ENCODE measurements at places on chromosomes 13 and 19. TPM values are rescaled to one million over a fixed set of nuclear protein-coding genes. Genes with fewer than 3 reads are reported as not detected.

Gene PRR12
- 15.0 TPM for total RNA-seq

Gene PLEKHG2
- 61.2 TPM for total RNA-seq

Gene PBX4
- total RNA-seq: 2.5 TPM

Gene PVR
- 204 TPM for total RNA-seq

Gene AMER2
- total RNA-seq: not detected

Gene RNF113B
- total RNA-seq: not detected

Gene ANGPTL8
- not detected for total RNA-seq

Gene VSIG10L
- 35.1 TPM for total RNA-seq

Gene ZNF787
- total RNA-seq: 186 TPM

- no peak for DNase-seq
Measured at GRCh38 chr13:70795484-70795883, 687.2 kb upstream of the KLHL1 start.

GRCh38 chr19:23095418-23095817, 21.4 kb upstream of the ZNF730 start:
- DNase-seq: no peak

DNA sequence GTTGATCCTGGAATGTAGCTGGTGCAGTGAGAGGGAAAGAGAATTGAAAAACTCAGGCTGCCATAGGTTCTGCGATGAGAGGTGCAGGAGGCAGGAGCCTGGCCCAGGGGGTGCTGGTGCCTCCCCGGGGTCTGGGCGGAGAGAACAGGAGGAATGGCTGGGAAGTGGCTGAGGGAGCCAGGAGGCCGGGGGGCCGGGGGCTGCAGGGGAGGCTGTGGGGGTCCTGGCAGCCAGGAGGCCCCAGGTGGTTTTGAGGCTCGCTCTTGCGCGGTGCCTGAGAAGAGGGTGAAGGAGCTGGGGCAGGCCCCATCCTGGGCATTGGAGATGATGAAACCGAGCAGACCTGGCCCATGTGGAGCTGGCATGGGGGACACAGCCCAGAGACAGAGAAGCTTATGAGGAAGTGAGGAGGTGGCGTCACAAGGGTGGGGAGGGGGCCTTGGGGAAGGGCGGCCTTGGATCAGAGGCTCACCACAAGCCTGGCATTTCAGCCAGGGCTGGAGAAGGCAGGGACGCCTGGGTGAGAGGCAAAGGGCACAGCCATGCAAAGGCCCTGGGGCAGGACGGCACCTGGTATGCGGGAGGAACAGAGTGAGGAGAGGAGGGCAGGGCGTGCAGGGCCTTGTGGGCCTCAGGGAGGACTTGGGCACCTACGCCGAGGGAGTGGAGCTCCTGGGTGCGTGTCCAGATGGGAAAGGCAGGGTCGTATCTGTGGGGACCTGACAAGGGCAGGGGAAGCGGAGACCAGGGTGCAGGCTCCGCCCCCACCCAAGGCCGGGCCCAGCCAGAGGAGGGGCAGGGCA, 1.3 kb upstream of the TEKTIP1 start:
- no peak for DNase-seq

DNA sequence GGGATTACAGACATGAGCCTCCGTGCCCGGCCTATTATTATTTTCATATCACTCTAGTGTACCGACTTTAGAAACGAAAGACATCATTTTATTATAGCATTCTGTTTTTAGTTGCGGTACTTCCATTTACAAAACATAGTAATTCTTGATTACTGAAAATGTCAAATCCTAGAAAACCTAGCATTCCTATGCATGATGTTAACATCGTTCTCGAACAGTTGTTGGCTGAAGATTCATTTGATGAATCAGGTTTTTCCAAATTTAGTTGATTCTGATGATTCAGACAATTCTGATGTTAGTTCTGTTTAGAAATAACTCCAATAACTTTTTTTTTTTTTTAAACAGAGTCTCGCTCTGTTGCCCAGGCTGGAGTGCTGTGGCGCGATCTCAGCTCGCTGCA, 11.5 kb upstream of the MTRF1 start:
- DNase-seq: no peak

DNA sequence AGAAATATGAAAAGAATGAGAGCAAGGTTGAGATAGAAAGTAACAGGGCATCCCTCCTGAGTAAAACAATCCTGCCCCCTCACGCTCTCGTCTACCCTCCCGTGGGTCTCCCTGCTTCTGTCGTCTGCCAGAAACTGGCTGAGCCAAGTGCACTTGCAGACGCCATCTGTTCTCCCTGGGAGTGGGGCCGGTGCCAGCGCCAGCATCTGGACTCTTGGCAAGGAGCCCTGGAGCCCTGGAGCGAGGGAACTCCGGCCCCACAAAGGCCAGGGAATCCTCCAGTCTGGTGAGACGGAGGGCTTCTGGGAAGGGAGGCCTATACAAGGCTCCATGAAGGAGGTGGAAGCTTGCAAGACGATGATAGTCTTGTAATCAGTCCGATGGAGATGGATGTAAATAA, 2.3 kb upstream of the TMEM91 start:
- no peak for DNase-seq

GRCh38 chr19:45960595-45961235, 12.9 kb downstream of the NOVA2 start:
- DNase-seq: no peak

DNA sequence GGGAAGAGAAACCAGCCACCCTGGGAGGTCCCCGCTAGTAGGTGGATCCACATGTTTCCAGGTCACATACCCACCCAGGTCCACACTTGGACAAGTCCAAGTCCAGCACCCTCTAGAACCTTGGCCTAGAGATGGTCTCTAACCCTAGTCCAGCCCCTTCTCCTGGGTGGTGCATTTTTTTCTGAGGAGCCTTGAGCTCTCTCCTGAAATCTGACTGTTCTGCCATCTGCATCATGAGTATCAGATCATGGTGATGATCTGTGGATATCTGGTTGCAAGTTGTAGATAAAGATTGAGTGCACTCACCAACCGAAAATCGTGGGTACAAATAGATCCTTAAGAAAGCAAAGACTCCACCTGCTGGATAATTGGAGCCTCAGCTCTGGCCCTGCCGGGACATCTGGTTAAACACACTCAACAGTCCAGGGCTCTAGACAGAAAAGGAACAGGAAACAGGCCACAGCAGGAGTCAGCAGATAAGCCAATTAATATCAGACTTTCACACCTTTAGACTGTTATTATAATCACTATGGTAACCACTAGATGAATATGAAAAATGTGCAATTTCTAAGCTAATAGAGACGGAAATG, 41.1 kb downstream of the GPR12 start:
- peak; percentile 43 for DNase-seq

DNA sequence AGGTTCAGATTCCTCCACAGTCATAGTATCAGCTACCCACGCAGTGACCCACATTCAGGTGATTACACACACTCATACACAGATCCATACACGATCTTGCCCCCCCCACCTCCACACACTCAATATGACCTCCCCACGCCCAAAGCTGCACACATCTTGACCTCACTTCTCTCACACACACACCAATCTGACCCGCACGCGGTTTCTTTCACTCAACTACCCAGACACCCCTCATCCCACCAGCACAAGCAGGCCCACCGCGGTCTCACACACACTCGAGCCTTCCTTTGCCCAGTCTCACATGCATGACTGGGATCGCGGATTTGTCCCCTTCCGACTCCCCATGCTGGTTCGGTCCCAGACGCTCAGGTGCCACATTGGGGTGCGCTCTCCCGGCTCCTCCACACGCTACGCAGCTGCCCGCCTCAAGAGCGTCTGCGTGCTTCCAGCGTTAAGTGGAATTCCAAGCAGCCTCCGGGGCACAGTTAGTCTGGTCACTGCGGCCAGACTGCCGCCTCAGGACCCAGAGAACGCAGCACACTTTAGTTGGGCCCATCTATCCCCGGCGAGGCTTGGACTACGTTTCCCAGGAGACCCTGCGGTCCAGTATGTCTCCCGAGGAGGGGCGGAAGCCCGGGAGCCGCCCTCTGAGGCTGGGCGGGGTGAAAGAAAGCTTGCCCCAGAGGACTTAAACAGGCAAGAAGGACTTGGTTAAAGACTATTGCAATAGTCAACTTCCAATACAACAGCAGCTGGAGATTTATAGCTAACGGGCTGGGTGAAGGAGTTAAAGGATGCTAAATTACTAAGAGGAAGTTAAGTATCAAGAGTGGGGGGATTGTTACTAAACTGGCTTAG, 746 bp upstream of the ZNF345 start:
- DNase-seq: no peak

- no peak for DNase-seq
Measured at GRCh38 chr19:35049456-35049855, 7.9 kb downstream of the HPN start.

DNA sequence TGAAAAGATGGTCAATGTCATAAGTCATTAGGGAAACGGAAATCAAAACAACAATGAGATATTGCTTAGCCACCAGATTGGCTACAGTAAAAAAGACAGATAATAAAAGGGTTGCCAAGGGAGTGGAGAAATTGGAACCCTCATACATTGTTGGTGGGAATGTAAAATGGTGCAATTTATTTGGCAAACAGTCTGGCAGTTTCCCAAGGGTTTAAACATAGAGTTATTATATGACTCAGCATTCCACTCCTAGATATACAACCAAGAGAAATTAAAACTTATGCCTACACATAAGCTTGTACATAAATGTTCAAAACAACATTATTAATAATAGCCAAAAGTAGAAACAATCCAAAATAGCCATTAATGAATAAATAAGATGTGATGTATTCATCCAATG, 9.9 kb upstream of the ZNF227 start:
- DNase-seq: no peak

GRCh38 chr19:30212574-30212973, 159.6 kb upstream of the ZNF536 start:
- no peak for DNase-seq

DNA sequence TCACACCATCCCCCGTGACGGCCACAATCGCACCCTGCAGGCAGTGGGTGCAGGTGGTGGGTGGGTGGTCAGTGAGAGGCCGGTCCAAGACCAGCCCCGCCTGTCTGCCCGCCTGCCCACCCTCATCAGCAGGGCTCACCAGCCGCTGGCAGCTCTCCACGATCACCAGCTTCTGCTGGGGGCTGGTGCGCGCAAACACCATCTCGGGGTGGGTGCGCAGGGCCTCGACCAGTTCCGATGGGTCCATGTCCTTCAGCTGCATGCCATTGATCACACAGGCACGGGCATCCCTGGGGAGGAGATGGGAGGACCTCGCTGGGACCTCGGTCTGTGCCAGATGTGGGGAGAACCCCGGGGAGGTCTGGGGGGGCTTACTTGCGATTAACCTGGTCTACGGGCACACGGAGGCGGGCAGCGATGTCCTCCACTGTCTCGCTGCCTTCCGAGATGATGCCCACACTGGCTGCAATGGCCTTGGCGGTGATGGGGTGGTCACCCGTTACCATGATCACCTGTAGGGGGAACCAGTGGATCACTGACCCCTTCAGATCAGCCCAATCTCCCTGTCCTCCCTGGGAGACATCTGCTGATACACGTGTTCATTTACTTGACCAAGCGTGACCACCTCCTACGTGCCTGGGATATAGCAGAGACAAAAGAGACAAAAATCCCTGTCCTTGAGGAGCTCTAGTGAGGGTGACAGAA, 8.0 kb downstream of the ATP4A start:
- DNase-seq: peak; percentile 73

DNA sequence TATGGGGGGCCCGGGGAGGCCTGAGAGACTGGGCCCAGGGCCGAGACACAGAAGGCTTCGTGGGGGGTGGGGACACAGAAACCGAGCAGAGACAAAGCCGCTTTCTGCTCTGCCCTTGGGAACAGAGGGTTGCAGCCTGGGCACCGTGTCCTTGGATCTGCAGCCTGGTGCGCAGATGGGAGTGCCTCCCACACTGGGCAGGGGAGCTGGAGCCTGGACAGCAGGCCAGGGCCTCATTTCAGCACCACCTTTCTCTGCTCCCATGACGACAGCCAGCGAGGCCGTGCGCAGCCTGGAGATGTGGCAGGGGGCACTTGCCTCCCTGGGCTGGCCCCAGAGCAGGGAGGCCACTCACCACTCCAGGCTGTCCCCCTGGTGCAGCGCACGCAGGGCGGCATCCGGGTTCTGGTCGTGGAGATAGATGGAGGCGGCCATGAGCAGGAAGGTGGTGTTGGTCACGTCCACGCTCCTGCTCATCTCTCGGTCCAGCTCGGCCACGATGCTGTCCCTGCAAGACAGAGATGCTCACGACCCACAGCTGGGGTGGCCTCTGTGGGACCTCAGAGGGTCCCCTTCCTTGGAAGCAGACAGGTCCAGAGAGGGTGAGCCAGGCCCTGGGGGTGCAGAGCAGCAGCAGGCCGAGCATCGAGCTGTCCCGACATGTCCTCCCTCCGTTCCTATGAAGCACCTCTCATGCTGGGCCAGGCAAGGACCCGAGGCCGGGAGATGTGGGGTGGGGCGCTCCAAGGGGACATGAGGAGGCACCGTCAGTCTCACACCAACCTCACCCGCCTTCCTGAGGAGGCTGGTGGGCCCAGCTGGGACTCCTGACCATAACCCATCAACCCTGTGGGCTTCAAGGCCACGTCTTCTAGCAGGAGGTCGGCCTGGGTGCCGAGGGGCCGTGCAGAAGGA, 10.9 kb upstream of the CERS1 start:
- no peak for DNase-seq

DNA sequence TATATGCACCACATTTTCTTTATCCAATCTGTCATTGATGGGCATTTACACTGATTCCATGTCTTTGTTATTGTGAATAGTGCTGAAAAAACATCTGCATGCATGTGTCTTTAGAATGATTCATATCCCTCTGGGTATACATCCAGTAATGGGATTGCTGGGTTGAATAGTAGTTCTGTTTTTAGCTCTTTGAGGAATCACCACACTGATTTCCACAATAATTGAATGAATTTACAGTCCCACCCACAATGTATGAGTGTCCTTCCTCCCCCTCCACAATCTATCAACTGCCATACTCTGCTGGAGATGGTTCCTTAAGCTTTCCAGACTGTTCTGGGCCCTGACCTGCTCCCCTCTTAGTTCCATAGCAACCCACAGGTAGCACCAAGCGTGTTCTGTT, 667.0 kb downstream of the LIG4 start:
- DNase-seq: no peak

DNA sequence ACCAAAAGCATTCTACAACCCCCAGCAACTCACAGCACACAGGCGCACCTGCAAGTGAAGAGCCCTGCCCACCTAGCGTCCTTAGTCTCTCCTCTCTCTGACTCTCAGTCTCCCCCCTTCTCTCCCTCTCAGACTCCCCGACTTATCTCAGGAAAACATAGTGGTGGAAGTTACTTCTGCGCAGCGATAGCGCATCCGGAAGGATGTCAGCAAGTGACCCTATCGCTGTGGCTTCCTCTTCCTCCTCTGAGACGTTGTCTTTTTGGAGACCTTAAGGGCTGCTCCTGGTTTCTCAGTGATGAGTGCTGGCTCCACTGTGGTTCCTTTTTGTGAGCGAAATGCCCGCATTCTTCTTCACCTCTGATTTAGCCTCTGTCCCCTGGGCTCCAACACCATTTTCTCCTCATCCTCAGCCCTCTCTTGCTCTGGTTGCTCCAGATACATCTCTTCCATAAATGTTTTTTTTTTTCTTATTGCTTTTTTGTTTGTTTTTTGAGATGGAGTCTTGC, 1.4 kb upstream of the YIF1B start:
- no peak for DNase-seq
